ENCODE measurements at places on chromosomes 11 and 22.

- no peak for DNase-seq
These were observed 25.8 kb upstream of the TREH start for GRCh38 chr11:118705111-118705741.

GRCh38 chr11:118343981-118344515 lies at the start of gene CD3G:
Gene CD3G (plus strand): TSS chr11:118344344. CDS start chr11:118344424, 80 bp downstream.
- no peak for DNase-seq

GRCh38 chr22:31757265-31757664 lies 3.4 kb downstream of the DEPDC5 start:
- DNase-seq, result no peak

- DNase-seq, result no peak
These were observed 83.1 kb downstream of the OR5AK2 start for GRCh38 chr11:57071829-57072228.

GRCh38 chr11:75142714-75143419 lies 8.0 kb upstream of the SLCO2B1 start:
- peak; percentile 76 for DNase-seq

- peak; percentile 23 for DNase-seq
These were observed 282 bp downstream of the MPPED2 start for GRCh38 chr11:30585892-30586250.

DNA sequence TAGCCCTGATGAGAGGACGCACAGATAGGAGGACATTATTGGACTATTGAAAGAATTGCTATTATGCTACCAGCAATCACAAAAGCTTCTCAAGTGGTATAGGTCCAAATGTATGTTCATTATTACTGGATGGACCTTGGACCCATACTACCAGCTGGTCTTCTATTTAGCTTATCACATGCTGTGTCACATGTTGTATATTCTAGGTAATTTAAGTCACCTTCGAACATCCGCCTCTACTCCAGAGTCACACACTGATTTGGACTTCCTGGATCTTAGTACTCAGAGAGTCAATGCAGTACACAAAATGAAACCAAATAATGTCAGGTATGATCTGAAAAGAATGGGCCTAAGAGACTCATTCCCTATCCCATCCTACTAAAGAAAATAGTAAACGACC lies 534.0 kb upstream of the API5 start:
- no peak for DNase-seq

DNA sequence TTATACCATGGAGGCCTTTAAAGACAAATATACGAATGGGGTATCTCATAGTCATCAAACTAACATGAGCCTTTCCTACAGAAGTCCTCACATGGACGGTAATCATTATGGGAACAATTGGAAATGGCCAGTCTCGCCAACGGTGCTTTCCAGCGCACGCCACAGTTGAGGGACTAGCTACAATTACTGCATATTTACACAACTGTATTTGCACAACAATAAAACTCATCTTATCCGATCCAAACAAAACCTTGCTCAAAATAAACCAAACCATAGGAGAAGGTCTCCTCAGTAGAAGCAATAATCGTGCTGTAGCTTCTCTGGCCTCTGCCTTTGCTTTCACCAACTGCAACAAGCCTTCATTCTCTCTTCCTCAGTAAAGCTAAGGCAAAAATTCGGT lies 5.9 kb downstream of the CADM1 start:
- no peak for DNase-seq

GRCh38 chr11:125514336-125515101 lies 18.5 kb upstream of the FEZ1 start:
- peak; percentile 17 for DNase-seq

DNA sequence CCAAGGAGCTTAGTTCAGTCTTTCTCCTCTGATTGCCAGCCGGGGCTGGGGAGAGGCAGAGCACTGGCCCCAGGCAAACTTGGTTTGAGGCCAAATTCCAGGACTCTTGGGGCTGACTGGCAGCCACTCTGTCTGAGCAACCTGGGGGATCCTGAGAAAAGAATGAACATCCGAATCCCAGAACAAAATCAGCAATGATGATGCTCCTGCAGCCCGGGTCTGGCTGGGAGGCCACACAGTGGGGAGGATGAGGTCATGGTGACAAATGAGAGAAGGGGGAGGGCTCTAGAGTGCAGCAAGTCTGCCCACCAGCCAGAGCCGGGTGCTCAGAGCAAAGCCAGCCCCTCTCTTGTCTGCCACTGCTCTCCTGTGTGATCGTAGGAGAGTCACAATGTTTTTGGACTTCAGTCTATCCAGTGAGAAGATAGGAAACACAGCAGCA lies 71.8 kb upstream of the PAX6 start:
- no peak for DNase-seq

DNA sequence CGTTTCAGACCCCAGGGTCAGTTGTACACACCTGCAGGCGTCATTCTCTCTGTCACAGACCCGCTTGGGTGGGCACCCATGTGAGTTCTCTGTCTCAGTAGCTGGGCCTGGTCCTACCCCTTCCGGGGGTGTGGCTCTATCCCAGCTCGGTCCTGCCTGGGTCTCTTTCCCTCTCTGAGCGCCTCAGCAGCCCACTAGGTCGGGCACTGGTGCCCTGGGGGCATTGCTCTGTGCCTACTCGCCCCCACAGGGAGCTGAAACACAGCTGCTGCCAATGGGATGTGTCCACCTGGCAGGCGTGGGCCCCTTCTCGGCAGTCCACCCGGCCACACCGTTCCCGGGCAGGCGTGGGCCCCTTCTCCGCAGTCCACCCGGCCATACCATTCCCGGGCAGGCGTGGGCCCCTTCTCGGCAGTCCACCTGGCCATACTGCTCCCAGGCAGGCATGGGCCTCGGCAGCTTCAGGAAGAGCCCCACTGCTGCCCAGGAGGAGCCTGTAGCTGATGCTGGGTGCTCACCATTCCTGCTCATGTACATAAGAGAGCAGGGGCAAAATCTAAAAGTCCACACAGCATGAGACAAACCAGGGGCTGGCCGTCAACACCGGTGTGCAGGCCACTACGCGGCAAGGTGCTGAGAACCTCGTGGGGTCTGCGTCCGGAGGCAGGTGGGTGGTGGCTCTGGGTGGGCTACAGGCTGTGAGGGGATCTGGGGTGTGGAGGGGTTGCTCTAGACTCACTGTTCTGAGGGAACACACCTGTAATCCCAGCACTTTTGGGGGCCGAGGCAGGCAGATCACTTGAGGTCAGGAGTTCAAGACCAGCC lies 12.3 kb downstream of the MLC1 start:
- no peak for DNase-seq

- DNase-seq, result no peak
These were observed 81.3 kb upstream of the TP53I11 start for GRCh38 chr11:45031912-45032519.

DNA sequence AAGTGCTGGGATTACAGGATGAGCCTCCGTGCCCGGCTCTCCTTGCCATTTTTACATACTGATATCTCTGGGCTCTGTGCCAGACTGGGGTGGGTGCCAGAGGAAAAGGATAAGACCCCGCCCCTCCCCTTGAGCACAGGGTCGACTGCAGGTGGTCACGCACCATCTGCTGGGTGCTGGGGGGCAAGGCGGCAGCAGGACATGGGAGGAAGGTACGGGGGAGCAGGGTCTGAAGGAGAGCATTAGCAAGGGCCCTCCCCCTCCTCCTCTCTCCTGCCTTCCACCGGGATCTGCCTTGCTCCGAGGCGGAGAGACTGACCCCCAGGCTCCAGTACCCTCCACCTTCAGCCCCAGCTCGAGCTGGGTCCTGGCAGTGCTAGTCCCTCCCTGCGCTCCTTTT lies 9.7 kb upstream of the PGA3 start:
- no peak for DNase-seq

DNA sequence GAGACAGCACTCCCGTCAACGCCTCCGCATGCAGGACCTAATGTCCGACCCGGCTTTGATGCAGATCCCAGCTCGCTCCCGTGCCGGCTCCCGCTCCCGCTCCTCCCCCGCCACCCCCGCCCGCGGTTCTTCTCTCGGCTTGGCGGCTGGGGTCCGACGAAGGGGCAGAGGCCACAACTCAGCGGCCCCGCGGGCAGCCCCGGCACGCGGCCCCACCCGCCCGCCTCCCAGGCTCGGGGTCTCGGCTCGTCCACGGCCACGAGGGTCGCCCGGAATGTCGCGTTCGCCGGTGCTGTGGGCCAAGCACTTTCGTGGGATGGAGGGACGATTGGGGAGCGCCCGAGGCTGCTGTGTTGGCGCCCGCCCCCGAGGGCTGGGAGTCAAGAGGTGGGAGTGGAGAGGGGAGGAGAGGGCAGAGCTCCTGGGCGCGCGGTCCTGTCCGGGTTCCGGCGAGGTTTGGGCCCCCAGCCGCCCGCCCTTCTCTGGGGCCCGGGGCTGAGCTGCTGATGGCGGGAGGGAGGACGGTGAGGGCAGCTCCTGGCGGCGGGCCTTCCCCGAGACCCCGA lies 5.3 kb upstream of the TBX1 start:
- no peak for DNase-seq

DNA sequence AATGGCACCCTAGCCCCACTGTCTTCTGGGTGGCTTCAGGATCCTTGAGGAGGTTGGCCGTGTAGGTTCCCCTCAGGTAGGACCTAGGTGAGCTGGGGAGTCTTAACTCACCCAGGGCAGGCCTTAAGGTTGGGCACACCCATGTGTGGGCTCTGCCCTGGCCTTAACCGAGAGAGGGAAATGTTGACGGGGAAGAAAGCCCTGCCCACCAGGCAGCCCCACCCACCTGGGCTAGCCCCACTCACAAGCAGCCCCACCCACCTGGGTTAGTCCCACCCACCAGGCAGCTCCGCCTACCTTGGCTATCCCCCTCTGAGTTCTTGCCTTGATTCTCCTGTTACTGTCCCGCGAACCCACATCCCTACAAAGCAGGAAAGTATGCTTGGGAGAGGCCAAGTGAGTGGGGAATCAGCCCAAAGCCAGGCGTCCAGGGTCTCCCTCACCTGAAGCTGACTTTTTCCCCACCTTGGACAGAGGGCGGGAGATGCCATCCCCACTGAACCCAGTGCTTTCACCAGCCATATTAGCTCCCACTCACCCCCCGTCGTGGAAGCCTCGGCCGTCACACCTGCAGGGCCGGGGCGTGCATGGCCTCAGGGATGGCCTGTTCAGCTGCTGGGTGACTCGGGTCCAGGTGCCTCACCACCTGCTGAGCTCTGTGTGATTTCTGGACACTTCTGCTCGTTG lies at the start of gene MYEOV:
Gene MYEOV, plus strand, starts transcription at position 337 of the 687 bp plus-strand sequence. CDS start 1,200 bp downstream, outside the sequence.
- DNase-seq, result no peak

GRCh38 chr22:48393885-48394284 lies 1433.8 kb downstream of the BRD1 start:
- peak; percentile 4 for DNase-seq

GRCh38 chr11:75627906-75628668 lies 40.8 kb downstream of the MAP6 start:
- DNase-seq, result no peak
